ENCODE measurements at places on chromosomes 2 and 18.

GRCh38 chr2:216242365-216242764 is 129.9 kb downstream of the MARCHF4 start:
- peak; percentile 45 for DNase-seq

GRCh38 chr2:45648636-45649035 is 2.8 kb upstream of the PRKCE start:
- DNase-seq = no peak

GRCh38 chr2:12597610-12598009 is 119.1 kb upstream of the TRIB2 start:
- DNase-seq = peak; percentile 15

DNA sequence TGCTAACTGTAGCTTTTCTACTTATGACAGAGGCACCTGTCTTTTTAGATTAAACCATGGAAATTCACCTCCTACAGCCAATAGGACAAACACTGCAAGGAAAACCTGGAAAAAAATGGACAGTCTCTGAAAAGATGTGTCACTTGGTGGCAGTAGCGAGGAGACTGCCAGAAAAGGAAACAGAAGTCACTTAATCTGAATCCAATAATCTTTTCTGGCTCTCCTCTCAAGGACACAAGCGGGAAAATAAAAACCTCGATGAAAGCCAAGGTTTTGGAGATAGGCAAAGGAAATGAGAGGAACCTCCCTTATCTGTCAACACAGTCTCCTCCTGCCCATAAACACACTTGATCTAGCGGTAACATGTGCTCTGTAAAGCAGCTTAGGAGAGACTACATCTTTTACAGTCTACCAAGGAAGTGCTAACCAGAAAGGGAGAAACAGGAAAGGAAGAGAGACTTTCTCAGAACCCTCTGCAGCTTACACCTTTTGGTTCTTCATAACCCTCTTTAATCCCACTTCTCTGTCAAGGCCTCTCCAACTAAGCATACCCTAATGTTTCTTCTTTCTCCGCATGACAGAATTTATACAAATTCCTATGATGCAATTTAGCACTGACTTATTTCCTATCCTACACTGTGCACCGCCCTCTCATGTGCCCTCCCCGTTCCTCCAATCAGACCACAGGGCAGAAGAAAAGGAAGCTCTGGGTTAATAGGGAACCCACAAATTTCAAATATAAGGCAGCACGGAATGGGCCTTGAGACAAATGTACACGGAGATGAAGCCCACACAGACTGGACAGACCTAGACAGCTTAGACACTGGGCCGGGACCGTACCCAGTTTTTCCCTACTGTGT is 52.8 kb downstream of the CLASP1 start:
- DNase-seq = peak; percentile 41

GRCh38 chr2:186426153-186427016 is 59.7 kb upstream of the ZC3H15 start:
- no peak for DNase-seq

GRCh38 chr2:26612522-26613240 is 28.5 kb downstream of the CIB4 start:
- no peak for DNase-seq

DNA sequence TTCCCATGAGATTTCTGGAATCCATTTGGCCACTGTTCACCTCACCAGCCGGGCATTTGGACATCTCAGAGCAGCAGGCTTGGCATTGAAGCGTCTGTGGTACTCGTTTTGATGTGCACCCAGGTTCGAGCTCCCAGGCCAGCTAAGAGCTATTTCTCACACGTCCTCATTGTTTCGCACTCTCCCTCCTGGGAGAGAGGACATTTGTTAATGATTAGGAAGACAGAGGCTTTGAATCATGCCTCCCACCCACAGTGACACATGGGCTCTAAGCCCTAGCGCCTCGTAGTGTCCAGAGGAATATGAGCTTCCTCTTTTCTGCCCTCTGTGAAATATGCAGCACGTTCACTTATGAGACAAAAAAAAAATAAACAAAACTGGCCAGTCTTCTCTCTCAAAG is 361.8 kb downstream of the RND3 start:
- DNase-seq = no peak

DNA sequence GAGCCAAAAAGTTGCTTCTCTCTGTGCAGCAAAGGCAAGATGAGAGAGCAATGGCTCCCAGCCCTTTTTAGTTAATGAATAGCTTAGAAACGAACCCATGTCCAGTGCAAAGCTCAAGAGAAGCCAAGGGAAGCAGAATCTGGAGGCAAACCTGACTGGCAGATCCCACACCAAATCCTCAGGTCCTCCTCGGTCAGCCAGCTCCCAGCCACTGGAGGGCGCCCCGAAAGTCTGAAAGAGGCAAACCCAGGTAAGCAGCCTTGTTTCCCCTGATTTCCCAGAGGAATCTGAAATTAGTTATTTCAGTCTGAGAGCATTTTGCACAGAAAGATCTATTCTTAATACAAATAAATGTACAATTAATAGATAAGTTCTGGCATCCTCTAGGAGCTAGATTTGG is 71.3 kb upstream of the PID1 start:
- DNase-seq = peak; percentile 8

- DNase-seq = peak; percentile 22
These were observed 384.5 kb downstream of the MTX2 start for GRCh38 chr2:176653479-176654443.

GRCh38 chr18:27839141-27839540 is 337.8 kb downstream of the CDH2 start:
- no peak for DNase-seq

GRCh38 chr2:140344838-140345237 is 1564.6 kb upstream of the NXPH2 start:
- no peak for DNase-seq

- no peak for DNase-seq
These were observed 289.2 kb upstream of the KYNU start for GRCh38 chr2:142588269-142588668.
